ENCODE measurements at places on chromosomes 3 and 15.

DNA sequence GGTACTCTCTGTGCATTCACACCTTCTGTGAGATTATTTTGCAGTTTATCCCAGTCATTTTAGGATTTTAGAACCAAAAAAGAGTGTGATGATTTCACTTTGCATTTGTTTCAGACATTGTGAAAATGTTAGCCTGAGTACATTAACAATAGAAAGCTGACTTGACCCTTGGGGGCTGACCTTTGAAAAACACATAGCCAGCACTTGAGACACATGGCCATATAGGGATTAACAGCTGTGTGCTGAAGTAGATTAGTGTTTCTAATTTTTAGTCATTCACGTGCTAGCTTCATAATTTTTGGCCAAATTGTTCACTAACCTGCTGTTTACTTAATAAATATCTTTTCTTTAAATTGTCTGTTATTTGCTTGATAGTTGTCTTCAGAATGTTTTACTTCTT is 3.5 kb downstream of the FEM1B start:
- DNase-seq: no peak

GRCh38 chr15:36970522-36970921 is 129.8 kb downstream of the MEIS2 start:
- no peak for DNase-seq

- no peak for DNase-seq
Measured at GRCh38 chr15:64566629-64567427, 106.5 kb downstream of the ZNF609 start.

DNA sequence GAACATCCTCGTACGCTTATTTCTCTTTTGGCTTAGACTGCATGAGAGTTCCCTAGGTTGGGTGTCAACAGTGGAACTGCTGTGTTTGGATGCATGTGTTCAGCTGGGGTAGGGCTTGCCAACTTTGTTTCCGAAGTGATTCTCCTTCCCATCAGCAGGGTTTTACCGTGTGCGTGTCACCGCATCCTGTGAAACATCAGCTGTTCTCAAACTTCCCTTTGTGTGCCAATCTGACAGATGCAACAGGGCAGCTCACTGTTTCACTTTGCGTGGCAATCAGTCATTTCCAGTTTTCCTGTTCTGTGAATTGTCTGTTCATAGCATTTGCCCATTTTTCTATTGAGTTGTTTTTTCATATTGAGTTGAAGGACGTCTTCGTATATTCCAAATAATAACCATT is 218.8 kb downstream of the VPS13C start:
- DNase-seq: no peak

- DNase-seq: no peak
Measured at GRCh38 chr3:159265705-159266104, 463.9 kb downstream of the MFSD1 start.

DNA sequence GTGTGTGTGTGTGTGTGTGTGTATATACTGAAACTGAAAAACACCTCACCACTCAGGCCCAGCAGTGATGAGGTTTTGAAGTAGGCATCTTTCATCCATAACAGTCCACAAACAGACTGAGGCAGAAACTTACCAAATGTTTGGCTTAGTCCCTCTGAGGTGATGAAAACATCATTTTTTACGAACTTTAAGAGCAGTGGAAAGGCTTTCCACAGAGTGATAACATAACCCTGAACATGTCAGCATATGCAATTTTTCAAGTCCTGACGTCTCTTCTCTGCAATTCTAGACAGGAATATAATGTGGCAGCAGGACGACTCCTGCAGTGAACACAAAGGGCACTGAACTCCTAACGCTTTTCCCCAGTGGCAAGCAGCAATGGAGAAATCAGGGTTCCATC is 247.0 kb upstream of the THBS1 start:
- DNase-seq: no peak

DNA sequence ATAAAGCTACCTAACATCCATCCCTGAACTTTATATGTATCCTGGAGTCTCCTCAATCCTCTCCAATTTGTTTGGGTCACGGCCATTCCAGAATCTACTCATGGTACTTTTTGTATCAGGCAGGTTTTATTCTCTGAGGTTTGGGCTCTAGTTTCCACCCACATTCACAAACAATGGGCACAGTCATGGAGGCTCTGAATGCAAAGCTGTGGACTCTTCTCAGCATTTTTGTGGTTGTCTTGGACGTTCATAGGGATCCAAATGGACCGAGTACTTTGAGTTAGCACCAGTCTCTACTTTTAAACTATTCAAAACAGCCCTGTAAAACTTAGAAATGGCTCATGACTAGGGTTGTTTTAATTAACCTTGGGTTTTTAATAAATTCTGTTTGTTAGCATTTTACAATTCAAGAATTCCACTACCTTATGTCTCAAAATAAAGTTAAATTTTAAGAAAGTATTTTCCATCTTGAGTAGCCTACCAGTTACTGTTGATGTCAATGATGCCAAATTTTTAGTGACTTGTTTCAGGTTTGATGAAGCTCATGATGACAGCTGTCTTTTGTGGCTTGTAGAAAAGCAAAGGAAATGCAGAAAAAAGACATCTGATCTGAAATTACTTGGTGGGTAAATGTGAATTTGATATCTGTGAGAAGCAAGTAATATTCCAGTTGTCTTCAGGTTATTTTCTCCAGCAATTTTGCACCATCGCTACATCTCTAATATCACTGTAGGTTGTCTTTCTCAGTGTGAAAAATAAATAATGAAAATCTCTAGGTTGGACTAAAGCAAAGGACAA is 275.7 kb upstream of the THBS1 start:
- DNase-seq: no peak

Data from naive thymus-derived CD8-positive, alpha-beta T cell (primary cell).